ENCODE measurements at places on chromosomes 6 and 20.

DNA sequence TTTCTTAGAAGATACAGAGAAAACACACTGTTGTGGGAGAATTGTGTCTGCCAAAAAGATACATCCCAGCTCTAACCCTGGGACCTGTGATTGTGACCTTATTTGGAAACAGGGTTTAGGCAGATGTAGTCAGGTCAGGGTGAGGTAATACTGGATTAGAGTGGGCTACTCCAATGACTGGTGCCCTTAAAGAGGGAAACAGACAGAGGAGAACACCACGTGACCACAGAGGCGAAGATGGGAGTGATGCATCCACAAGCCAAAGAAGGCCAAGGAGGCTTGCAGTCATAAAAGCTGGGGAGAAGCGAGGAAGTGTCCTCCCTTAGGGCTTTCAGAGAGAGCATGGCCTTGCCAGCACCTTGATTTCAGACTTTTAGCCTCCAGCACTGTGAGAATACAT, 35.6 kb downstream of the SLC52A3 start:
- no peak for DNase-seq

DNA sequence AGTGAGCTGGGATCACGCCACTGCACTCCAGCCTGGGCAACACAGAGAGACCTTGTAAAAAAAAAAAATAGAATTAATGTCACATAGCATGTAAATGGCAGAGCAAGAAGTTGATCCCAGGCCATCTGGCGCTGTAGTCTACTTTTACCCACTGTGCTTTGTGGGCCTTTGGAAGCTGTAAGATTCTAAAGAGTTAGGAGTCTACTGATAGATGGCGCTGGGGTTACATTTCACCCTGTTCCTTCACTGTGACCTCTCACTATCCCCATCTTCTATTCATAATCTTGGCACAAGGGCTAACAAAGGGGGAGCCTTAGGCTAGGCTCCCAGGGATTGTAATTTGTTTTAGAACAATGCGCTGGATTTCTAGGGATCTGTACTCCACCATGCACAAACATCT, 24.4 kb downstream of the SIRPD start:
- no peak for DNase-seq

- DNase-seq: no peak
Measured at GRCh38 chr6:72760114-72760793, 138.4 kb downstream of the KCNQ5 start.

GRCh38 chr20:62554214-62554897, 78.6 kb upstream of the GATA5 start:
- DNase-seq: no peak

- DNase-seq: no peak
Measured at GRCh38 chr6:148157841-148158240, 184.8 kb upstream of the SASH1 start.

GRCh38 chr6:38420207-38420606, 219.5 kb downstream of the BTBD9 start:
- DNase-seq: no peak

GRCh38 chr6:70225055-70225454, 77.8 kb downstream of the COL9A1 start:
- DNase-seq: no peak

GRCh38 chr6:90835596-90836212, 248.8 kb upstream of the MAP3K7 start:
- DNase-seq: no peak

DNA sequence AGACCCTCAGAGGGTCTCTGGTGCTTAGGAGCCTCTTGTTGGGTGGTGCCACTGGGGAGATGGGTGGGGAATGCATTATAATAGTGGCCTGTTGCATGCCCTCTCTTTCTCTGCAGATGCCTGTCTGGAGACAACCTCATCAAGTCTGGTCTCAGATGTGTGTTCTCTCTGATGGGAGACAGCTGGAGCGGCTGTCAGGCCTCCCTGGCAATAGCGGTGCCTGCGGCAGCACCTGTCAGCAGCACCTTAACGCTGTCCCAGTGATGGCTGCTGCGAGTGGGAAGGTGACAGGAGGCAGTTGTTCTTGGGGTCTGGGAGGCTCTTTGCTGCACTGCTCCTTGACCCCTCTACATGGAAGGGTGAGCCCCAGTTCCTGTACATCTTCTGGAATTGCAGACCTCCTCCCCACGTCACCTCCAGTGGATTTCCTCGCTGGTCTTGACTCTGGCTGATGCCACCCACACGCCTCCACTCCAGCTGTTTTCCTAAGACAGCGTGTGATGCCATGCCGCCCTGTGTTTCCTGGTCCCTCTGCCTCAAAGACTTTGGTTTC, 63.3 kb upstream of the BLCAP start:
- no peak for DNase-seq

DNA sequence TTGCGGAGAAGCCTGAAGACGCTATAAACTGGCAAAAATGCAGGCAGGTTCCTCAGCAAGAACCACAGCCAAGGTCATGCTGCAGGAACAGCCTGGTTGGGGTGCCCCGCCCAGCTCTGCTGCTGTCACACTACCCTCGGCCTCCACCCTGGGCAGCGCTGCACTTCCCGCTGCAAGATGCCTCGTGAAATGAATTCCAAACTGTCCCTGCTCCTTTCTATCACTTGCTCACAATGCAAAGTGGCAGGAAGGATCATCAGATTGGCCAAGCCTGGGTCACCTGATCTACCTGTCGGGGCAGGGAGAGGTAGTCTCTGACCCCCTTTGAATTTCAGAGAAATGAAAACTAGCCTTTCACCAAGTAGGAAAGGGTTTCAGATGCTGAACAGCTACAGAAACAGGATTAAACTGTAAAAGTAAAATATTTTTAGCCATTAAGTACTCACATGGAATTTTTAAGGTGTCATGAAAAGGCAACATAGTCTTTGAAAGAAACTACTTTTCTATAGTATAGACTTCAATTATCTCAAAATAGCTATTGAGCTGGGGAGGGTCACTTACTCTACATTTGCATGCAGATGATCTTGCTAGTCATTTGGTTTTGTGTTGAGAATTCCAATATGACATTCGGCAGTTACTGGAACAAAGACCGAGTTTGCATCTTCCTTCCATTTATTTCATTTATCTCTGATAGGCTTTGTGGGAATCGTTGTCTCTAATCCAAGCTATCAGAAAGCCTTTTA, 236.4 kb upstream of the ASCC3 start:
- DNase-seq: no peak

GRCh38 chr6:1346558-1347091, 34.7 kb downstream of the FOXQ1 start:
- DNase-seq: peak; percentile 11

DNA sequence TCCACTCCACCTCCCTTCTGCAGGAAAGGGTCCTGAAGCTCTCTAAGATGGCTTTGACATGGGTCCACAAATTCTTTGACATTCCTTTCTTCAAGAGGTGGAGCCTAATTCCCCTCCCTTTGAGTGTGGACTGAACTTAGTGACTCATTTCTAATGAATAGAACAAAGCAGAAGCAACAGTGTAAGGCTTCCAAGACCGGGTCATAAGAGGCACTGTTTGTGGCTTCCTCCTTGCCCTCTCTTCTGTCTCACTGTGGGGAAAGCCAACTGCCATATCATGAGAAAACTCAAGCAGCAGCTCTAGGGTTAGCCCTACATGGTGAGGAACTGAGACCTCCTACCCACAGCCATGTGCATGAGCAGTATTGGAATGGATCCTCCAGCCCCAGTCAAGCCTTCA, 5.9 kb upstream of the CDK5RAP1 start:
- no peak for DNase-seq

DNA sequence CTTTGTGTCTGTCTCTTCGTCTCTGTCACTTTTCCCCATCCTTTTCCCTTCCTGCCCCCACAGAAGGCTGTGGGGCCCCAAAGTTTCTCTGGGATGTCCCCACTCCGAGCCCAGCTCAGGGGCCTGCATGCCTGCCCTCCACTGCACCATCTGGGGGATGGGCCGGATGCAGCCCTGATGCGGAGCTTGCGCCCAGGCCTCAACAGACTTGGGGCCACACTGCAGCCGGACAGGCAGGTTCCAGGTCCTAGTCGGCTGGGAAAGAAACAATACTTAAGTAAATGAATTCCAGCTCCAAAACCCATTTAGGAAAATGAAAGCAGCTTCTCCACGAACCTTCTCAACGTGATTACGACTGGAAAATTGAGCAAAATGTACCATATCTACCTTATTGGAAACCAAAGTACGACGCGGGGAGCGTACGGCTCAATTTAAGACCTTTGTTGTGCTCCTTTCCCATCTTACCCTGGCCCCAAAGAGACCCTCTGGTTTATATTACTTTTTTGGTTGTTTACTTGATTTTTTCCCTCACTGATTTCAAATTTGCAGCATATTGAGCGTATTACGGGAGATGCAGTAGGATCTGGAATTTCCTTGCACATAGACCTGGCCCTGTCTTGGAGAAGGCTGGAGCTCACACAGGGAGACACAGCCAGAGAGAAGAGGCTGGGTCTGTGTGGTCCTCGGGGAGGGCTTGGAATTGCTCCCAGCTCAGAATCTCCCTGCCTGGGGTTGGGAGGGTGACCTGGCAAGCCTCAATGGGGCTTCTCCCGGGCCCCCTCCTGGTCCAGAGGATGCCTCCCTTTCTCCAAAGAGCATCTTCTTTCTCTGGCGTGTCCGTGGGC, 8.0 kb downstream of the FOXC1 start:
- no peak for DNase-seq

DNA sequence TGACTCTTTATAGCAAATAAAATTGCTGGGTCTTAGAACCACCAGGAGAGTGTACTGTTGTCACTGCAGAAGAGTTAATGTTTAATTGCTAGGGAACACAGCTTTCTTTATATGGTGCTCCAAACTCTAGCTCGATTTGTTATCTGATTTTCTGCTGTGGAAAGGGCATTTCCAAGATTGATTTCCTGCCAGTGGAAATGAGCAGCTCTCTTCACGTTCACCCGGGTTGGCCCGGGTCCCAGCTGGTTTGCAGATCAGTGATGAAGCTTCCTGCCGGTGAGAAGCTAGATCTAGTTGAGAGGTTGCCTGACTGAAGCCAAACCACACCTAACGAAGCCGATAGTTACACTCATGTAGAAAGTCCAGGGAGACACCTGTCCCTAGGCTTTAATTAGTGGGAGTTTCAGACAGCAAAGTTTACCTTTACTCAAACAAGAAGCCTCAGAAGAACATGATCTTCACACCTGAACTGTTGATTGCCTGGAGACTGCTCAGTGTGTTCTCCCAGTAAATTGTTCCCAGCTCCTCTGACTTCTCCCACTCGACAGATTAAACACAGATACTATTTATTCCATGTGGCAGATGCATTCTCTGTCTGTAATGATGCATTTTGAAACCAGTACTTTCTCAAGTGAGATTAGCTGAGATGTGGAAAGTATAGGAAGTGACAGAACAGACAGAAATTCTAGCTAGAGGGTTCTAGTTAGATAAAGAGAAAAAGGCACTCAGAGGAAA, 27.8 kb downstream of the PAQR8 start:
- no peak for DNase-seq

DNA sequence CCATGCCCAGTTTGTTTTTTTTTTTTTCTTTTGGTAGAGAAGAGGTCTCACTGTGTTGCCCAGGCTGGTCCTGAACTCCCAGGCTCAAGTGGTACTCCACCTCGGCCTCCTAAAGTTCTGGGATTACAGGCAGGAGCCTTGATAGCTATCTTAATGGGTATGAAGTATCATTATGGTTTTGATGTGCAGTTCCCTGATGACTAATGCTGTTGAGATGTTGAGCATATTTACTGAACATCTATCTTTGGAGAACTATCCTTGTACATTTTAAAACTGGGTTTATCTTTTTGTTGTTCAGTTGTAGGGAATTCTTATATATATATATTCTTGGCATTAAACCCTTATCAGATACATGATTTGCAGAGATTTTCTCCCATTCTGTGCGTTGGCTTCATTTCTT, 21.4 kb upstream of the MYL9 start:
- no peak for DNase-seq

DNA sequence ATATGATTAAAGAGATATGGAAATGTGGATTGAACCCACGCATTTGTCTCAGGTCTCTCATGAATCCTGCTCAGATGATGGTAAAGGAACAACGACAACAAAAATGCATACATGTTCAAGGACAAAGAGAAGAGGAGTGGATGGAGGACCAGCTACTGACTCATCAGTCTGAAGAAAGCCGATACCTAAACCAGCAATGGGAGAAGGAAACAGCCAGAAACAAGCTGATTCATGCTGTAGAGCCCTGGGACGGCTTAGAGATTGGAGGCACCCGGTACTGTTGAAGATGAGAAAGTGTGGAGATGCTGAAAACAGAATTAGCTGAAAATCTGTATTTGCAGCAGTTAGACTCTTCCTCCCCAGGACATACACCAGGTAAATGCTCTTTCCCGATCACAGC, 14.4 kb upstream of the RIPPLY2 start:
- no peak for DNase-seq

GRCh38 chr20:62376112-62377063, 9.3 kb upstream of the LAMA5 start:
- no peak for DNase-seq

- no peak for DNase-seq
Measured at GRCh38 chr20:24895898-24896658, 53.0 kb upstream of the CST7 start.

DNA sequence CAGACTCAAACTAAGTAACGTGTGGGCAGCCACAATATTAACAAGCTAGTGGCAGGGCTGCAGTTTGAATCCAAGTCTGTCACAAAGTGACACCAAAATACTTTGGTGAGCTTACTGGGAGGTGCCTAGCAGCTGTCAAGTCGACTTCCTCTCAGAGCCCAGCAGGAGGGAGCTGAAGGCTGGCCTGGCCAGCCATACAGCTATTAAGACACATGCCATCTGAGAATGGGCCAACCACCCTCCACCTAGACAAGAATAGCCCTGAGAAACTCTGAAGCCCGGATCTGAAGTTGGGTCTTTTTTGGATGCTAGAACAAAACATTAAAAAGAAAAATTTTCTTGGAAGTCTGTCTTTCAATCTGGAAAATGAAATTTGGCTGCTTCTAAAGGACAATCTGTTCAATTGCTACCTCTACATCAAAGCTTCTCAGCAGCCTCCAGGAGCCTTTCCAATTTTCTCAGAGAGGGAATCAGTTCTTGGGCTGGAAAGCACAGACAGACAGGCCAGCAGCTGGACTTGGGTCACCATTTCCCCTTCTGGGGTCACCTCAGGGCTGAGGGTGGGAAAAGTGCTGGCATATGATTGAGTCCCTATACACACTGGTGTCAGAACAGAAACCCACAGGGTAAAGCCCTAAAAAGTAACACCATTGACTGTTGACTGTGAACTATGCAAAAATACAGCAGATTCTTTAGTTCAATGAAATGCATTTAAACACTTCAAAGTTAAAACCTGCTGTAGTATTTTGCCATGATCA, 42.9 kb downstream of the UQCC1 start:
- no peak for DNase-seq

- no peak for DNase-seq
Measured at GRCh38 chr6:122472022-122472340, 374 bp upstream of the SERINC1 start.

- no peak for DNase-seq
Measured at GRCh38 chr6:166052837-166053236, 114.8 kb downstream of the TBXT start.

GRCh38 chr20:24503352-24503931, 34.0 kb downstream of the SYNDIG1 start:
- DNase-seq: no peak

- DNase-seq: peak; percentile 19
Measured at GRCh38 chr6:9657994-9658393, 756.9 kb downstream of the TFAP2A start.
